ENCODE measurements at places on chromosomes 6 and 20. TPM values are rescaled to one million over a fixed set of nuclear protein-coding genes. Genes with fewer than 3 reads are reported as not detected.

Gene CFB
- total RNA-seq: not detected

GRCh38 chr6:40845553-40845952 lies 193.5 kb downstream of the UNC5CL start:
- no peak overlapping the region for H3K4me3 ChIP-seq
- peaks cover 34% of the 10 kb centered on the region for H3K27me3 ChIP-seq
- H3K36me3 ChIP-seq: no peaks in the 10 kb centered on the region
- peak; percentile 48 for DNase-seq

- no peaks in the 10 kb centered on the region for H3K36me3 ChIP-seq
- no peaks in the 10 kb centered on the region for H3K27me3 ChIP-seq
- no peak overlapping the region for H3K27ac ChIP-seq
- no peak for DNase-seq
- no peaks in the 10 kb centered on the region for H3K4me1 ChIP-seq
Observed at GRCh38 chr6:22972771-22973170, 403.4 kb downstream of the HDGFL1 start.

Gene SLC22A3
- total RNA-seq: not detected

- H3K4me3 ChIP-seq: no peak overlapping the region
- H3K36me3 ChIP-seq: no peaks in the 10 kb centered on the region
- H3K27me3 ChIP-seq: peaks cover 59% of the 10 kb centered on the region
- no peak overlapping the region for H3K27ac ChIP-seq
- DNase-seq: no peak
- H3K4me1 ChIP-seq: peaks cover 7% of the 10 kb centered on the region
Observed at GRCh38 chr6:17984812-17985670, 2.4 kb downstream of the KIF13A start.

GRCh38 chr20:30610029-30610693 lies 647.3 kb upstream of the DEFB115 start:
- no peak overlapping the region for H3K4me3 ChIP-seq
- no peak overlapping the region for H3K27ac ChIP-seq
- no peaks in the 10 kb centered on the region for H3K36me3 ChIP-seq
- H3K4me1 ChIP-seq: no peaks in the 10 kb centered on the region
- no peak for DNase-seq
- H3K27me3 ChIP-seq: no peaks in the 10 kb centered on the region

DNA sequence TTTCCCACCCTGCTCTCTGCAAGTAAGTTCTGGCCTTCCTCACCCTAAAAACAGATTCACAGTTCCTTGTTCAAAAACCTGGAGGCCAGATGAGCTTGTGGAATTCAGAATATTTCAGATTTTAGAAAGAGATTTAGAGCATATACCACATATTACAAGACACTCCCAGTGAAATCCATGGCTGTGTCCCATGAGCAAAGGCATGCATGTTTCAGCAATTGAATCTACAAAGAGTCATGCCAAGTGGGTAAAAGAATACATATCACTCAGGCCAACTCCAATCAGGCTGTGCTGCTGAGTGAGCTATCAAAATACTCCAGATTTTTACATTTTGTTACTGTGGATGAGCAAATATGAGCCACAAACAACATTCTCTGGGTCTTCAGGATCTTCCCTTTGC lies 10.2 kb upstream of the NEDD9 start:
- H3K27ac ChIP-seq: no peak overlapping the region
- H3K27me3 ChIP-seq: no peaks in the 10 kb centered on the region
- no peak overlapping the region for H3K4me3 ChIP-seq
- H3K36me3 ChIP-seq: peaks cover 46% of the 10 kb centered on the region

- no peaks in the 10 kb centered on the region for H3K27me3 ChIP-seq
- no peak for DNase-seq
- no peaks in the 10 kb centered on the region for H3K4me1 ChIP-seq
- no peak overlapping the region for H3K27ac ChIP-seq
Observed at GRCh38 chr6:145292066-145292465, 443.3 kb downstream of the EPM2A start.

DNA sequence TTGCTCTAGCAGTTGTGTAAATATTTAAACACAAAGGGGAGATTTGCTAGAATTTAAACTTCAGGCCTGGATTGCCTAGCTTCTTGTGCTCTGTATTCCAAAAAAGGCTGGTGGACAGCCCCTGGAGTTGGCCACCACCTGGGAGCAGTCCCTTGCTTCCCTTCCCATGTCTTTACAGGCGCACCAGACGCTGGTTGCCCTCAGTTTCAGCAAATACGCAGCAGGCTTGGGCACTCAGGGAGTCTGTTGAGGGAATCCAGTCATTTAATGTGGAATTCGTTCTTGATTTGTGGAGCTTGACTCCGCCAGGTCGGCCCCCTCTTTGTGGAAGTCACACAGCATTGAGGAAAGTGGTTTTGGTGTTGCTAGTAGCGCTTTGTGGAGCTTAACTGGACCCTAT lies 156.8 kb downstream of the DTNBP1 start:
- H3K36me3 ChIP-seq: peaks cover 45% of the 10 kb centered on the region
- no peak overlapping the region for H3K4me3 ChIP-seq
- no peak overlapping the region for H3K27ac ChIP-seq
- H3K27me3 ChIP-seq: no peaks in the 10 kb centered on the region
- no peak for DNase-seq

Gene HMGN3
- total RNA-seq: 56.3 TPM

- H3K27me3 ChIP-seq: no peaks in the 10 kb centered on the region
- H3K36me3 ChIP-seq: no peaks in the 10 kb centered on the region
- no peaks in the 10 kb centered on the region for H3K4me1 ChIP-seq
- no peak overlapping the region for H3K4me3 ChIP-seq
- H3K27ac ChIP-seq: no peak overlapping the region
- no peak for DNase-seq
Observed at GRCh38 chr20:14913896-14914620, 576.6 kb upstream of the FLRT3 start.

Gene EYS
- total RNA-seq: not detected

Gene SLC25A27
- not detected for total RNA-seq

- H3K27ac ChIP-seq: no peak overlapping the region
- no peak for DNase-seq
- no peaks in the 10 kb centered on the region for H3K36me3 ChIP-seq
- no peaks in the 10 kb centered on the region for H3K4me1 ChIP-seq
- H3K4me3 ChIP-seq: no peak overlapping the region
Observed at GRCh38 chr6:11822346-11822745, 43.7 kb upstream of the ADTRP start.

GRCh38 chr6:37579444-37580067 lies 79.9 kb upstream of the CCDC167 start:
- no peaks in the 10 kb centered on the region for H3K4me1 ChIP-seq
- no peak for DNase-seq
- no peak overlapping the region for H3K27ac ChIP-seq
- H3K36me3 ChIP-seq: no peaks in the 10 kb centered on the region
- peaks cover 7% of the 10 kb centered on the region for H3K27me3 ChIP-seq

Gene SSR1
- total RNA-seq: 122 TPM

Measured in activated CD8-positive, alpha-beta T cell treated with anti-CD3 and anti-CD28 coated beads, Interleukin-2, amount 10 ng/mL, durations not matched to agents 7 days and 5 days (primary cell).